ENCODE measurements at places on chromosomes 7 and 10.

- DNase-seq = peak; percentile 31
Observed at GRCh38 chr10:14536241-14537213, 205.8 kb upstream of the FRMD4A start.

- DNase-seq = peak; percentile 88
Observed at GRCh38 chr7:132251327-132251659, 325.0 kb downstream of the PLXNA4 start.

DNA sequence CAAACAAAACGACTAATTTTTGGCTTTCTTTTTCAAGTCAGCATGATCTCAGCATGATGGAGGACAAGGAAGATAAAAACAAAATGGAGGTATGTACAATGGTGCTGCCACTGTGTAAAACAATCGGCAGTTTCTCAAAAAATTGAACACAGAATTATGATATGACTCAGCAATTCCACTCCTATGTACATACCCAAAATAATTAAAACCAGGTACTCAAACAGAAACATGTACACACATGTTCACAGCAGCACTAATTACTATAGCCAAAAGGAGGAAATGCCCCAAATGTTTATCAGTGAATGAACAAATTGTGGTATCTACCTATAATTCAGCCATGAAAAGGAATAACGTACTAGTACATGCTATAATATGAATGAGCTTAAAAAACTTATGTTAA lies 29.9 kb downstream of the SNX13 start:
- no peak for DNase-seq

GRCh38 chr7:73941836-73942551 lies 81.0 kb downstream of the TMEM270 start:
- no peak for DNase-seq

GRCh38 chr7:142457146-142457703 lies 199.4 kb upstream of the PRSS58 start:
- DNase-seq = no peak

DNA sequence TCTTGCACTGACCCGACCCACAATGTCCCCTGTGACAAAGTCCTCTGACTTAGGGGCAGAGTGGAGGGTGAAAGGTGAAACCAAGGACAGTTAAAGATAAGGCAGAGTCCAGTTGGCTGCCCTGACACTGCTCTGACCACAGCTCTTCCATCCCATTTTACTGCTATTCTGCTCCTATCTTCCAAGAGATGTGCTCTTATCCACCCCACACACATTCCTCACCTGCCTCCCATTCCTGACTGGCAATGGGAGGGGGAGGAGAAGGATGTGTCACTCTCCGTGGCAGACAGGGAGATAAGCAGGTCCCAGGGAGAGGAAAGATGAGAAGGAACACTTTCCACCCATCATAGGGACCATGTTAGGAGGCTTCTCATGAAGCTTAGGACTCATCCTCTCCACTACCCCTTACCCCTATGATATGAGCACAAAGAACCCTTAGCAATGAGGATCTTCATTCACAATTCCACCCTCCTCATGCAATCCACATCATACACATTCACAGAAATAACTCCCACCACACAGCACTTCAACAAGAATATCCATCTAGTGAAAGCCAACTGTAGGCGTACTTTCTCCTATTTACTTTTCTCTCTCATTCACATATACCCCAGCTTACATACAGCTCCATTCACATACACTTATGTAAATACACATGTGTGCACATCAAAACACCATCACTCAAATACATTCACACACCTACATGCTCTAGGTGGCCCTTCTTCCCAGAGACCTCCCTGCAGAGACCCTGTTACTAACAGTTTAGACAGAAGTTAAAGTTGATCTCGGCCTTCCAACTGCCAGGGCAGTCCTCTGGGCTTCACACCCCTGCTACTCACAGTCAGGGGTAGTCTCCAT lies 6.6 kb downstream of the SYNPO2L start:
- DNase-seq = no peak

DNA sequence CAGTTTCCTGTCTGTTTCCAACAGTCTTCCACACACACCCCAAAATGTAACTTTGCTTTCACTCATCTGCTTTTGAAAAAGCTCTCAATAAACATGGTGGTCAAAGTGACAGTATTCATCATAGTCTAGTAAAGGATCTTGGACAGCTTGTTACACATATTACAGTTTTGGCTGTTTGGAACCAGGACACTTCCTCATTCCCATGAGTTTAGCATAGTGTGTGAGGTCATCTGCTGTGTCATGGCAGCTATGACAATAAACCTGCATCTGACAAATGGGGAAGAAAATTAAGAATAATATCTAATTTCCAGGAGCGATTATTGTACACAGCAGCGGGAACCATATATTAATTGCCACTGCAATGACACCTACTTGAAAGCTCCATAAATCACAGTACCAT lies 184.3 kb upstream of the SLC26A5 start:
- DNase-seq = no peak

DNA sequence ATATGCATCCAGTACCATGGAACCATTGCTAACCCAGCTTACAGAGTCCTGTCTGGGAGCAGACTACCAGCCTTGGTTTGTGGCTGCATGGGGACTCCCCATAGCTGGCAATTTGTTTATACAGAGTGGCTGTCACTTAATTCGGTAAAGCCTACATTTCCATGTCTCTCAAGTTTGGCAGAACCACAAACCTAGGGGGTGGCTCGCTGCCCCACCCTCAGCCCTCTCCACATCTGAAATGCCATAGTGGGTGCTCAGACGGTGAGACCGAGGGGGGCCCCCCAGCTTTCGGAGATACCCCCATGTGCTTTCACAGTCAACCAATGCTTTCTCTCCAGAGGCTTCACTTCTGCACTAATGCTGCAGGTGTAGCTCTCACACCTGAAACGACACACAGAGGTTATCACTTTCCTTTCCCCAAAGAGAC lies 75.5 kb upstream of the KAT6B start:
- no peak for DNase-seq

DNA sequence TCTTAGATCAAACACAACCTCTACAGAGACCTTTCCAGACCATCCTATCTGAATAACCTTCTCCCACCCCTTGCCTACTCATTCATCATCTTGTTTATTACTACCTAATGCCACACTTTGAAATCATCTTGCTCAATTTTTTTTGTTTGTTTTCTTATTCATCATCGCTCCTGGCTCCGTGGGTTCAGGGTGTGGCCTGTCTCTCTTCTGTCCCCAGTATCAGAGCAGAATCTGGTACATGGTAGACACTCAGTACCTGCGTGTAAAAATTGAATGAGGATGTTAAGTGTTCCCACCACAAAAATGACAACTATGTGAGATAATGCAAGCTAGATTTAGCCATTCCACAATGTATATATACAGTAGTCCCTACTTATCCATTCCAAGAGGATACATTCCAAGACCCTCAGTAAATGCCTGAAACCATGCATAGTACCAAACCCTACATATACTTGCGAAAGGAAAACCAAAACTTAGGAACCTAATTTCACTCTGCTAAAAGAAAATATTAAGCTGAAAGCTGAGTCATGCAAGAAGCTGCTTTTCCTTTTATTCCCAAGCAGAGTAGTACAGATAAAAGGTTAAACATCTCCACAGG lies 72.1 kb upstream of the SEC61G start:
- no peak for DNase-seq

DNA sequence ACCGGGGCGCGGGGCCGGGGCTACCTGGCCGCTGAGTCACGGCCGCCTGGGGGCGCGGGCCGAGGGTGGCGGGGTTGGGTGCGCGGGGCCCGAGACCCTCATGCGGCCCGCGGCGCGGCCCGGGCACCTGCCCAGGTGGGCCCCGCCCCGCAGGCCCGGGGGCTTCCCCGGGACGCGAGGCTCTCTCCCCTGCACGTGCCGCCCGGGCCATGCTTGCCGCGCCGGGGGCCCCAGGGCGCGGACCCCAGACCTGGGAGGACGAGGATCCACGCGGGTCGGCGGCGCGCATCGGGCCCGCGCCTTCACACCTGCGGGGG lies 402 bp downstream of the MAFK start:
- no peak for DNase-seq

GRCh38 chr7:140079121-140079536 lies 16.4 kb upstream of the PARP12 start:
- DNase-seq = no peak

DNA sequence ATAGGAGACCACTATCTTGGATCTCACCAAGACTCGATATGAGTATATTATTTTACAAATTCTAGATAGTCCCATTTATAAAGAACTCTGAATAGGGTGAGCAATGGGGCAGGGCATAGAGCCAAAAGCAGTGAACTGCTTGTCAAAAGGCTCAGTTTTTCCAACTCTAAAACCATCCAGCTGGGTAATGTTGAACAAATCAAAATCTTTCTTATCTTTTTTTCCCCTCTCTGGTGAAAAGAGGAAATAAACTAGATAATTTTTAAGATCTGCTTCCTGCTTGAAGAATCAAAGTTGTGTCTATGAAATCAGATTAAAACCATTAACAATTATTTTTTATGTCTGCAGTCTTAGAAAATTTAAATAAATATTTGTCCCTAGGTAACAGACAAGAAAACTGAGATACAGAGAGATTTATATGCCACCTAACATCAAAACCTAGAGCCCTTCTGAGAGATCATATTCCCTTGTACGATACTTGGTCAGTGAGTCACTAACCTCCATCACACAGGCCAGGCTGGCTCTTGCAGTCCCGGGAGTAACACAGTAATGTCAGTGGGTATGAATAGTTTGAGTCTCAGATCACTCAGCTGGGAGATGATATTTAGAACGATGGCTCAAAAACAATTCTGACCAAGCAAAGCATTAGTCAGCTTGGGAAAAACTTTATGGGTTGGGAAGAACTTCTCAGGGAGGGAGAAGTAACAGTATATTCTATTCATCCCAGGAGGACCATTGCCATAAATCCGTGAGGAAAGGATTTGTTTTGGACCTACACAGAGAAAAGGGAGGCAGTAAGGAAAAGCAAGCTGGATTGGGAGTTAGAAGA lies 178.8 kb downstream of the REEP3 start:
- no peak for DNase-seq

GRCh38 chr10:103888113-103888841 lies 29.7 kb downstream of the STN1 start:
- peak; percentile 71 for DNase-seq

DNA sequence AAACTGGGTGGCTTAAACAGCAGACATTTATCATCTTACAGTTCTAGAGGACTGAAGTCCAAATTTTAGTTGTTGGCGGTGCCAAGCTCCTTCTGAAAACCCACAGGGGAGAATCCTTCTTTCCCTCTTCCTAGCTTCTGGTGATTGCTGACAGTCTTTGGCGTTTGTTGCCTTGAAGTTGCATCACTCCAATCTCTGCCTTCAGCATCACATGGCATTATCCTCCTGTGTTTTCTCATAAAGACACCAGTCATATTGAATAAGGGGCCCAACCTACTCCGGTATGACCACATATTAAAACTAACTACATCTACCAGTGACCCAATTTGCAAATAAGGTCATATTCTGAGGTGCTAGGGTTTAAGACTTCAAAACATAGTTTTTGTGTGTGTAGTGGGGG lies 472.1 kb upstream of the IGFBP3 start:
- no peak for DNase-seq

- DNase-seq = no peak
Observed at GRCh38 chr10:107071301-107071700, 93.2 kb downstream of the SORCS1 start.

GRCh38 chr7:40680657-40681056 lies 545.9 kb downstream of the SUGCT start:
- no peak for DNase-seq

DNA sequence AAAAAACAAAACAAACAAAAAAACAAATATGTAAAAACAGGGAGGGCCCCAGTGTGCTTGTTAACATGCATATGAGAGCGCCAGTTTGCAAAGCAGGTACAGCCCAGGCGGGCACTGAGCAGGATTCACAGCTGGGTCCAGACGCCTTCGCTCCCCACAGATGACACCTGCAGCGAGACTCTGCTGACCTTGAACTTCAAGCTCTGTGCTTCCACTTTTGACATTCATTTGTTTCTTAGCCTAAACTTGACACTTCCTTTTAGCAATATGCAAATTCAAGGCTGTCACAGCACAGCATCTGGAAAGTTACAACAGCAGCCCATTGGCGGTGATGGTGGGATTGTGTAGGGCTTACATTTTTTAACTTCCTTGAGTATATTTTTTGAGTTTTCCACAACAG lies 88.8 kb upstream of the TNS3 start:
- DNase-seq = no peak

GRCh38 chr10:79415736-79416577 lies 29.5 kb downstream of the ZCCHC24 start:
- DNase-seq = no peak

DNA sequence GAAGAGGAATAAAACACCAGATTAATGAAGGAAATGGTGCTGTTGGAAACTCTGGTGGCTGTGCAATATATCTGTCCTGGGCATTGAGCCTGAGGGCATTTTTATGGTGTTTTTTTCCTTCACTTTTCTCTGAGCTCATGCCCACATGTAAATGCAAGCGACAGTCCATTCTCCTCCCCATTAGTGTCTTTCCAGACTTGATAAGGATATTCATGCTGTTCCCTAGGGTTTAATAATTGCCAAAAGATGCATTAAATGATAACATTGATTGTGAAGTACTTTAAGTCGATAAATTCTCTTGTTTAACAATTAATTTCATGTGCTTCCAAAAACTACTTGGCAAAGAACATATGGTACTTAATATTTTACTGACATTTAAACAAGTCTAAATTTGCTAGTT lies 384.7 kb downstream of the MDFIC start:
- no peak for DNase-seq

DNA sequence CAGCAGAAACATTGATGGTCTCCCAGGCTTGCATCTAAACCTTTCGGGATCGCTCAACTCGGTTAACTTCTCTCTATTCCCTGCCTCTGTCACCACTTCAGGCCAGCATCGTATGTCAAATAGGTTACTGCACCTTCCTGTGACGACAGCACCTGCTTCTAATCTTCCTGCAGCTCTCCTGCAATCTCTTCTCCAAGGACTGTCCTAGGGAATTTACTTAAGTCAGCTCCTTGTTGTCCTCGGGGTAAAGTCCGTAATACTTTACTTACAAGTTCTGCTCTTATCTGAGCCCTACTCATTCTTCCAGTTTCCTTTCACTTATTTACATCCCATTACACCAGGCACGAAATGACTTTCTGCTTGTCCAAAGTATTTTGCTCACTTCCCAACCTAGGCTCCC lies 372.7 kb upstream of the AKR1E2 start:
- DNase-seq = no peak

DNA sequence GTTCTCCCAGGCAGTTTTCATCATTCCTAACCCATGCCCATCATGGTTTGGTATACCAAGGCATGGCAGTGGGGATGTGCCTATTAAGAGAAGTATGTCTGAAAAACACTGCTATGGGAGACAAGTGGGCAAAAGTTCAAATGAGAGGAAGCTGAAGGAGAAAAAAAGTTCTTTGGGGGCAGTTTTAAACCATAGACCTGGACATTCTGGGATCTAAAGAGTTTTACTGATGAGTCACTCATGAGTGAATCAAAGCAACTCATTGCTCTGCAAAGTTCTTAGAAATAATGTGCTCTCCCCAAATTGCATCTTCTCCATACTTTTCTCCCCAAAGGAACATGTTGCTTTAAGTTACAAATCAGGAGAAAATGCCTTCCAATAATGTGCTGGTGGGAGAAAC lies 256.9 kb upstream of the MTPN start:
- no peak for DNase-seq

- no peak for DNase-seq
Observed at GRCh38 chr7:25845464-25845863, 306.5 kb upstream of the NFE2L3 start.

Measured in C1 segment of cervical spinal cord (tissue), 14 donors.